ENCODE measurements at places on chromosomes 6 and 20. TPM values are rescaled to one million over a fixed set of nuclear protein-coding genes. Genes with fewer than 3 reads are reported as not detected.

BCAS1 gene
- not detected for total RNA-seq

STMND1 gene
- not detected for total RNA-seq

- H3K27ac ChIP-seq: no peak overlapping the region
- H3K4me3 ChIP-seq: no peak overlapping the region
- no peak for DNase-seq
- H3K27me3 ChIP-seq: no peaks in the 10 kb centered on the region
Measured at GRCh38 chr6:2109796-2110195, 135.6 kb downstream of the GMDS start.

DNA sequence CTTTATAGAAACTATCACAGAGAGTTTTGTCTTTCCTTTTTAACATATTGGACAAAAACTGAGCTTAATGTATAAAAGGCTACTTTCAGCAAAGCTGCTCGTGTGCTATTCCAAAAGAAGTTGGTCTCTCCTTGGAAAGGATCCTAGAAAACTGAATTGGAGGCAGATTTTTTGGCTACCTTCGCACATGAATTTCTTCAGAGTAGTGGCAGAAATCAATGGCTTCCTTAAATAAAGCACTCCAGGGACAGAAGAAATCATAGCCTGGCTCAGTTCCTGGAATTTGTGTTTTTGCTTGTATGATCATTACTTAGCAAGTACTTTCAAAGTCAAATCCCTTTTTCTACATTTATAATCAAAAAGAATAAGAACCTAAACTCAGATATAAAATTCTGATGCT lies 780.3 kb downstream of the PHF3 start:
- no peak overlapping the region for H3K4me3 ChIP-seq
- H3K4me1 ChIP-seq: no peaks in the 10 kb centered on the region
- H3K27ac ChIP-seq: no peak overlapping the region
- no peaks in the 10 kb centered on the region for H3K36me3 ChIP-seq
- DNase-seq: no peak
- no peaks in the 10 kb centered on the region for H3K27me3 ChIP-seq

OXT gene
- not detected for total RNA-seq

DNA sequence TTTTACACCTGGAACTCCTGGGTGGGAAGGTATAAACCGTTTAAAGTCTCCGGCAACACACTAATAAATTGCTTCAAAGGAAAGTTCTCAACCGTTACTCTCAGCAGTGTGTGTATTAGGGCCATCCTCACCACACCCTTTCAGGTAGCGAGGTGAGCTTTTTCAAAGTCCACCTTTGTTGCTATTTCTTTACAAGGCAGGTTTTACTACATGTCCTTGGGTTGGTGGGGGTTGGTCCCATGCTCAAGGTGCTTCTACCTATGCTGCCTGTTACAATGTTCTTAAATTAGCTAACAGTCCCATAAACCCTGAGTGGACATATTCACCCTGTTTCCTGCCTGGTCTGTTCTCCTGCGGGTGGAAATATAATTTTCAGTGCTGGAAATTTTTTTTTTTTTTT lies 13.2 kb upstream of the OSER1 start:
- H3K36me3 ChIP-seq: no peaks in the 10 kb centered on the region
- no peaks in the 10 kb centered on the region for H3K27me3 ChIP-seq
- no peaks in the 10 kb centered on the region for H3K4me1 ChIP-seq
- H3K4me3 ChIP-seq: no peak overlapping the region
- DNase-seq: no peak

OR11A1 gene
- total RNA-seq: not detected

GRCh38 chr6:137117581-137117980 lies 55.9 kb downstream of the IL22RA2 start:
- H3K36me3 ChIP-seq: no peaks in the 10 kb centered on the region
- no peak overlapping the region for H3K27ac ChIP-seq
- no peaks in the 10 kb centered on the region for H3K4me1 ChIP-seq
- no peak overlapping the region for H3K4me3 ChIP-seq
- DNase-seq: no peak
- H3K27me3 ChIP-seq: no peaks in the 10 kb centered on the region

Measured in GM23338 (cell line).